ENCODE measurements at places on chromosomes 12 and 14. TPM values are rescaled to one million over a fixed set of nuclear protein-coding genes. Genes with fewer than 3 reads are reported as not detected.

DNA sequence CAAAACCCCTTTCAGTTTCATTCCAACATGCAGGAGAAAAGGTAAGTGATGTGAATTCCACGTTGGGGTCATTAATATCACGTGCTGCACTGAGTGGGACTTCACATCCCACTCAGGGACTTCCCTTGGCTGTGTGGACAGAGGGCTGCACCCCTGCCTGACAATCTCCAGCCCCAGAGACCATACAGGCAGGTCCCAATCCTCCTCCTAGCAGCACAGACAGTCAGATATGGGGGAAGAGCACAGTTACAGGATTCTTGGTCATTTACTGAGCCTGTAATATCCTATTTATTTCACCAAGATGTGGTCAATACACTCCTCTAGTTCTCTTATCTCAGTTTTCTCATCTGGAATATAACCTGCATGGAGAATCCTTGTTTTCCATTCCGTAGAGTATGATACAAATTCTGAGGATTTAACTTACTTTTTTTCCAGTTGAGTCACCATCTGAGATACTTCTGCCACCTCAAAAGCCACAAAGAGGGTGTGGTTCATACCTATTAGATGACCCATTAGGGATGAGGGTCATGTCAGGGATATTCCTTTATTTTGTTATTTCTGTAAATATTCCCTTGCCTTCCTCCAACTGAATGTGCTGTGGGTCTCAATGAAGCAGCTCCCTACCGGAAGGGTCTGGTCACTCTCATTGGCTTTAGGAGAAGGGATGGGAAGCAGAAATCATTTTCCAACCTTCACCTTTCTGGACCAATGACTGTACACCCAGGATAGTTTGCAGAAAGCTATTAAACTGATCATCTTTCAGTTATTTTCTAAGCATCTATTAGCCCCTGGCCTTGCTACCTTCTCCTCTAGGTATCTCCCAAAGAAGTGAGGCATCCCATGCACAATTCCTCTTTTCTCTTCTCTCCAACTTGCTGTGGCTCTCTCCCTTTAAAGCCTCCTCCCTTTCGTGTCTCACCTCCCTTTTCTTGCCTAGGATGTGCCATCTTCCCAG, 43.0 kb upstream of the NTF3 start:
- peak; percentile 23 for DNase-seq
- H3K36me3 ChIP-seq = no peaks in the 10 kb centered on the region
- H3K4me1 ChIP-seq = peaks cover 13% of the 10 kb centered on the region

Gene CCDC198
- not detected for polyA plus RNA-seq

DNA sequence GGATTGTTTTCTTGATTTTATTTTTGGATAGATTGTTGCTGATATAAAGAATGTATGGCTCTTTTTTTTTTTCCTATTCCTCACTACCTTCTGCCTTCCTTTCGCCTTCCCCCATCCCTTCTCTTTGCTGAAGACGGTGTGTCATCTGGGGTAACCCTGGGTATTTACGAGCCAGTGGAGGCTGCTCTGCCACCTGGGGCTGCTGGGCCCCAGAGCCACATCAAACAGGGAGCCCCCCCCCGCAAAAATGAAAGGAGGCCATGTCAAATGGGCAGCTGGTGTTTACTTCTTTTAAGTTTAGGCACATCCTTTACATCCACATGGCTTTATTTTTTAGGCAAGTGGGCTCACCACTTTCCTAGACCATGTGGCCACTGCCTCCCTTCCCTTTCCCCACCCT, 25.4 kb downstream of the CHST11 start:
- H3K4me1 ChIP-seq = peaks cover 8% of the 10 kb centered on the region
- no peak overlapping the region for H3K27ac ChIP-seq
- no peak overlapping the region for H3K4me3 ChIP-seq
- peaks cover 4% of the 10 kb centered on the region for H3K36me3 ChIP-seq
- H3K27me3 ChIP-seq = no peaks in the 10 kb centered on the region

DNA sequence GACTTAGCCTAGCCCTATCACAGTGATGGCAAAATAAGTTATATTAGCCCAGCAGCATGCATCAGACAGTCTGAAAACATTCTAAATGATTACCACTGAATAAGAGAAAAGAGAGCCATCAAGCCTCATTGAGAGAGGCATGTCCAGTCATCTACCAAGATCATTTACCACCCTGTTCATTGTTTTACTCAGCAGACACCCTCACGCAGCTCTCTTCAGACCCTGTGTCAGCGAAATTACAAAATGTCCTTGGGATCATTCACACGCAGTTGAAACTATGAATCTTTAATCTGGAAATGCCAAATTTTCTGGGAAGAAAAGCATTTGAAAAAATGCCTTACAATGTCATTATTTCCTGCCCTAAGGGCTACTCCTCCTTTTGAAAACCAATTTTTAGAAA, 89.5 kb downstream of the PTPRO start:
- no peak overlapping the region for H3K4me3 ChIP-seq
- H3K36me3 ChIP-seq = no peaks in the 10 kb centered on the region
- H3K4me1 ChIP-seq = no peaks in the 10 kb centered on the region
- no peak overlapping the region for H3K27ac ChIP-seq
- no peak for DNase-seq

DNA sequence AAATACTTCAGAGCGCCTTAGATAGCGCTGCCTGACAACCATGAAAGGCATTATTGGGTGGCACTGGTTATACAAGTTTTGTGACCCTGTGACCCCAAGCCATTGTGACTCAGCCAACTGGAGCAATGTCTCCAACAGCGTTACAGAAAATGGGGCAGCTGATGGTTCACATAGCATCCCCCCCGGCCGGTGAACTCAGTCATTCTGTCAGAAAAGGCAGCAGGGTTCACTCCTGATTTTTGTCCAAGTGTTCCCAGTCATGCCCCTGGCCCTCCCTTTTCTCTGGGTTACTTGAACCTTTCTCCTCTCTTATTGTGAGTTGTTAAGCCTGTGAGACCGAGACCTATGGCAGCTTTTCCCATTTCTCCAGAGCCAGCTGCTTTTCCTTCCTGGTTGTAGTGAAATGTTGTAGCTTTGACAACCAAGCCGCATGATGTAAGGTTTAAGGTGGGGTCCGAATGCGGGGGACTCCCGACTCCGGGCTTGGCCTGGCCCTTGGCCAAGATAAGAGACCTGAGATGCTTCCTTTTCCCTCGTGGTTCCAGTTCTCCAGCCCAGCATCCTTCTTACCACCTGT, 22.0 kb downstream of the CD9 start:
- peaks cover 34% of the 10 kb centered on the region for H3K36me3 ChIP-seq
- H3K4me1 ChIP-seq = peaks cover 91% of the 10 kb centered on the region
- H3K27me3 ChIP-seq = no peaks in the 10 kb centered on the region
- peak overlapping the region; percentile 16 for H3K27ac ChIP-seq

DNA sequence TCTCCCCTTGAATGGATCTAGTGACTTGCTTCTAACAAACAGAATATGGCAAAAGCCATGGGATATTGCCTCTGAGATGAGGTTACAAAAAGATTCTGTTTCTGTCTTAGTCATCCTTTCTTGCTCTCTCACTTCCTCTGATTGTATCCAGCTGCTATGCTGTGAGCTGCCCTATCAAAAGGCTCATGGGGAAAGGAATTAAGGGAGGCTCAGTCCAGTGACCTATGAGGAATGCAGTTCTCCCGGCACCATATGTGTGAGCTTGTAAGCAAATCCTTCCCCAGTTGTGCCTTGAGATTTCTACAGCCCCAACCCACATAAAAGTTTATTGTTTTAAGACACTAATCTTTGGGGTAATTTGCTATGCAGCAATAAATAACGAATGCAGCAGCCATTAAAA, 183.1 kb downstream of the KLHL28 start:
- no peaks in the 10 kb centered on the region for H3K27me3 ChIP-seq
- no peaks in the 10 kb centered on the region for H3K4me1 ChIP-seq
- DNase-seq = no peak
- H3K4me3 ChIP-seq = no peak overlapping the region
- no peaks in the 10 kb centered on the region for H3K36me3 ChIP-seq

DNA sequence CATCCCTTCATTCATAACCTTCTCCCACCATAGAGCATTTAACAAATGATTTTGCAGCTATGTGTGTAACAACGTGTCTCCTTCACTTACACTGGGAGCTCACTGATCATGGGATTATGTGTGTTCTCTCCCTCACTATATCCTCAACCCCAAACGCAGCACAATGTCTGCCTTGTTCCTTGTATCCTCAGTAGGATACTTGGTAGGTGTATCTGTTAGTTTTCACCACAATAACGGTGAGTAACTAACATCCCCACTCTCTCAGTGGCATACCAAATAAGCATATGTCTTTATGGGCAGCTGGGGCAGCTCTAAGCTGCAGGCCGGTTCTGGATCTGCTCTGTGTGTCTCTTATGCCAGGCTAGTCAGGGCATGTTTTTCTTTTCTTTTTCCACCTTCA, 166.7 kb upstream of the PWP1 start:
- no peaks in the 10 kb centered on the region for H3K27me3 ChIP-seq
- DNase-seq = no peak
- H3K4me3 ChIP-seq = no peak overlapping the region
- H3K27ac ChIP-seq = no peak overlapping the region

GRCh38 chr12:31740628-31741027, 11.8 kb upstream of the AMN1 start:
- DNase-seq = no peak
- H3K4me1 ChIP-seq = peaks cover 12% of the 10 kb centered on the region
- no peaks in the 10 kb centered on the region for H3K27me3 ChIP-seq
- H3K4me3 ChIP-seq = no peak overlapping the region
- no peaks in the 10 kb centered on the region for H3K36me3 ChIP-seq

Gene RNASE8
- not detected for polyA plus RNA-seq

DNA sequence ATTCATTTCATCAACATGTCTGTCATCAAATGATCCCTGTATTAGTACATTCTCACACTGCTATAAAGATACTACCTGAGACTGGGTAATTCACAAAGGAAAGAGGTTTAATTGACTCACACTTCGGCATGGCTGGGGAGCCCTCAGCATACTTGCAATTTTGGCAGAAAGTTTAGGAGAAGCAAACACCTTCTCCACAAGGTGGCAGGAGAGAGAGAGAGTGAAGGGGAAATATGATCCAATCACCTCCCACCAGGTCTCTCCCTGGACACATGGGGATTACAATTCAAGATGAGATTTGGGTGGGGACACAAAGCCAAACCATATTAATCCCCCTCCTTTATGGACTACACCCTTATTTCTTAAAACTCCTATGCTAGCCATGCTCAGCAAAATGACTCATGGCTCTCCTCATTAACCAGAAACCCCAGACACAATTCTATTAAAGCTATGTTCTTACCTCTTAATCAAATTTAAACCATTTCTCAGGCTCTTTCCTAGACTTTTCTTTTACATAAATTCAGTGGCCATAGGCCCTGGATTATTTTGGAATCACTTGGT, 932.3 kb downstream of the FLRT2 start:
- no peaks in the 10 kb centered on the region for H3K27me3 ChIP-seq
- no peak overlapping the region for H3K4me3 ChIP-seq
- H3K4me1 ChIP-seq = no peaks in the 10 kb centered on the region
- H3K27ac ChIP-seq = no peak overlapping the region

Gene OTOGL
- 0.08 TPM for polyA plus RNA-seq

Gene TAS2R31
- 0.28 TPM for polyA plus RNA-seq

Gene SLC24A4
- polyA plus RNA-seq = 0.10 TPM

DNA sequence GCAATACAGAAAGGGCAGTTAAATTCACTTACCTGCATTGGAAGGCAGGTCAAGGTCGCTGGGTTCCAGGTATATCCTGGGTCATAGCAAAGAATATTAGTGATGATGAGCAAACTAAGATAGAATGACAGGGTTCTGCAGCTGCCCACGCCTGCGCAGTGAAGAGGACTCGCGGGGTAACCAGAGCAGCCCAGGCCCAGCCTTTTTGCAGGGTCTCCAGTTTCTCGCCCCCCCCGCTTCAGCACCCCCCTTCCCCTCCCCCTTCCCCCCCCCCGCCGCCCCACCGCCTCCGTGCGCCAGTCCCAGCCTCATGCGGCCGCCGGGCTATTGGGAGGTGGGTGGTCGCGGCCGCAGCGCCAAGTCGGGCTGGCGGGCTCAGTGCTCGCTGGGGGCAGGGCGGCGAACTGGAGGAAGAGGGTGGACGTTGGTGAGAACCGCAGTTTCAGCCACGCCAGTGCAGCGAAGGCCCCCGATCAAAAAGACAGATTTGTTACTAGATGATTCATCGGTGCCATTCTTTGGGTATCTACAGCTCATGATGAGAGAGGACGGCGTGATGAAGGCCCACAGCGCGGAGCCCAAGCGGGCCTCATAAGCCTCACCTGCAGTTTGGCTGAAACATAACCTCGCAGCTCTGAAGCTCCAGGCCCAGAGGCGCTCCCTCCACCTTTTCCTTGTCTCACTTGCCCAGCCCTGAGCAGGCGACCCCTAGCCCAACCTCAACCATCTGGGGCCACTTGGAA, 20.2 kb downstream of the SLC2A3 start:
- H3K4me3 ChIP-seq = no peak overlapping the region
- no peaks in the 10 kb centered on the region for H3K36me3 ChIP-seq
- DNase-seq = no peak
- H3K27me3 ChIP-seq = no peaks in the 10 kb centered on the region

- no peaks in the 10 kb centered on the region for H3K27me3 ChIP-seq
- DNase-seq = no peak
- H3K36me3 ChIP-seq = no peaks in the 10 kb centered on the region
- no peak overlapping the region for H3K4me3 ChIP-seq
Observed at GRCh38 chr12:64392221-64392620, 1.7 kb upstream of the C12orf56 start.

GRCh38 chr14:103593577-103593976, 30.8 kb downstream of the COA8 start:
- H3K4me3 ChIP-seq = no peak overlapping the region
- no peak overlapping the region for H3K27ac ChIP-seq
- H3K36me3 ChIP-seq = peaks cover 9% of the 10 kb centered on the region
- peaks cover 26% of the 10 kb centered on the region for H3K4me1 ChIP-seq
- DNase-seq = no peak

DNA sequence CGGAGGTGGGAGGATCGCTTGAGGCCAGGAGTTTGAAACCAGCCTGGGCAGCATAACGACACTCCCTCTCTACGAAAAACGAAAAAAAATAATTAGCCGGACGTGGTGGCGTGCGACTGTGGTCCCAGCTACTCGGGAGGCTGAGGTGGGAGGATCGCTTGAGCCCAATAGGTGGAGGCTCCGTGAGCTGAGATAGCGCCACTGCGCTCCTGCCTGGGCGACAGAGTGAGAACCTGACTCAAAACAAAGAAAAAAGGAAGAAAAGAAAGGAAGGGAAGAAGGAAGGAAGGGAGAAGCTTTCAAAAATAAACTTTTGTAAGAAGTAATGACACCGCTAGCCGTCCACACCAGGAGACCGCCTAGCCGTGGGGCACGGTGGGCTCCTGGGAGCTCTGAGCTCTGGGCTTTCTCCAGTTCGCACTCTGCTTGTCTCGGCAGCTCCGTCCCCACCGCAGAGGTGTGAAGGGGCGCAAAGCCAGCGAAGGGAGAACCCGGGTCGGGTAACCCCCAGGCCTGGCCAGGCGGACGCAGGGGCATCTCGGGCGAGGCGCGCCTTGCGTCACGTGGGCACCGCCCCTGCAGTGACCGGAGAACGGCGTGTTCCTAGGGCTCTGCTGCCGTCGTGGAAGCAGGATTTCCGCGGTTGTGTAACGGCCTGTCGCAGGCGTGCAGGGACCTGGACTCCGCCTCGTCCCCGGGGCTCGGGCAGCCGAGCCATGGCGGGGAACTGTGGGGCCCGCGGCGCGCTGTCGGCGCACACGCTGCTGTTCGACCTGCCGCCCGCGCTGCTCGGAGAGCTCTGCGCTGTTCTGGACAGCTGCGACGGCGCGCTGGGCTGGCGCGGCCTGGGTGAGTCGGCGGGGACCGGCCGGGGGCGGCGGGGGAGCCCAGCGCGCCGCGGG, at the start of gene IRAK3:
Gene IRAK3 (plus strand): TSS at position 631 of the 902 bp plus-strand sequence. CDS start 86 bp downstream, at position 717.
- peaks cover 19% of the 10 kb centered on the region for H3K27me3 ChIP-seq
- H3K27ac ChIP-seq = no peak within 1 kb of the TSS
- peak within 1 kb of the TSS; percentile 32 for H3K4me3 ChIP-seq
- no peaks in the 10 kb centered on the region for H3K4me1 ChIP-seq

Gene CLEC2B
- 20.9 TPM for polyA plus RNA-seq
